ENCODE measurements at places on chromosomes 1 and 21. TPM values are rescaled to one million over a fixed set of nuclear protein-coding genes. Genes with fewer than 3 reads are reported as not detected.
A peak's percentile ranks its signal among the peaks of the same experiment; 100 is the strongest.

The SELL gene
- total RNA-seq, result not detected

The CCDC181 gene
- total RNA-seq, result 6.7 TPM

DNA sequence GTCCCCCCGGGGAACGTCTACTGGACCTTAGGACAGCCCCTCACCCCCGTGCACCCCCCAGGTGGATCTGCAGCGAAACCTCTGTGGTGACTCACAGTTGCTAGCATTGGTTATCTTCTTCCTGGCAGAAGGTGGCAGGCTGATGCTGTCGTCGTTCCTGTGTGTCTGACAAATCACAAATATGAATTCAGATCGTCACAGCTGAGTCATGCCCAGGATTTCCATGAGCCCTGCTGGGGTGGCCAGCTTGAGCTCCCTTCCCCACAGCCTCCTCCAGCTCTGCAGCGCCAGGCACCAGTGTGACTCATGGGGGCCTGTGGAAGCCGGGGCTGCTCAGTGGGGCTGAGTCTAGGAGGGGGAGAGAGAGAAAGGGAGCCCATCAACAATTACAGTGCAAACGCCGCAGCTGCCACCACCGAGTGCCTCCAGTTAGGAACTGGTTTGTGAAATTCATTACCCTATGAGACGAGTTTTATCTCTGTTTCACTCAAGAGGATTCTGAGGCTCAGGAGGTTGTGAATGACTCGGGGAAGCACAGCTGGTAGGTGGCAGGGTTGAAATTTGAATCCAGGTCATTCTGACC lies 197.9 kb downstream of the DYRK1A start:
- DNase-seq, result peak; percentile 95

GRCh38 chr1:154726443-154726842 lies 118.5 kb upstream of the ADAR start:
- no peak for DNase-seq

DNA sequence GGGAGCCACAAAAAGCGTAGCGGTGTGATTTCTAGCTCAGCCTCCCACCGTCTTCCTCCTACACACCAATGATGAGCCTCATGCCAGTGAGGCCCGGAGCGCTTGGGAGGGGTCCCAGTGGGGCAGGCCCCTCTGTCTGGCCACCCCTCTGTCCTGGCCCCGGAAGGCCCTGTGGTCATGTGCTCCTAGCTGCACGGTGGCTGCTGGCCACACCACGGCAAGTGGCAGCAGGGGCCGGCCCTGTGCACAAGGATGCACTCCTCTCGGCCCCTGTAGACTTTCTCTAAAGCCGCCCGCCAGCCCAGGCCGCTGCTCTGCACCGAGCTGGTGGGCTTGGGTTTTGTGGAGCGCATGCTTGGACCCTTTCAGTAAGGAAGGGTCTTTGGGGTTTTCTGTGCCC lies 53.6 kb downstream of the KCNAB2 start:
- DNase-seq, result no peak

The B4GALT3 gene
- total RNA-seq, result 55.1 TPM

The CRB1 gene
- not detected for total RNA-seq

DNA sequence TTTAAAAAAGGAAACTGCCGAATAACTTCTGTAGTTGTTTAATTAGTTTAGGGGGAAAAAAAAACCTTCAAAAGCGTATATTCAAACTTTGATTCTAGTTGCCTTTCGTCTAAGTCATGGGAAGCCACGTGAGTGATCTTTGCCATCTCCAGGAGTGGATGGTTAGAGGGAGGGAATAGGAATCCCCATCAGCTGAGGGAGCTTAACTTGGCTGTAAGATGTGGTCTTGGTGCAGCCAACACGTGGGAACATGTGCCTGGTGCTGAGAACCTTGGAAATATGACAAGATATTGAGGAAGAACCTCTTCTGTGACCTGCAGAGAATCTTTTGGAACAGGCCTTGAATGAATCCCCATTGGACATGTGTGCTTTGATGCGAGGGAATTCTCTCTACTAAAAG lies 1.7 kb downstream of the BACE2 start:
- no peak for DNase-seq

The HMCN1 gene
- 134 TPM for total RNA-seq

All from A673 (cell line).